Activated CD4-positive, alpha-beta T cell treated with anti-CD3 and anti-CD28 coated beads, Interleukin-2, amount 10 ng/mL, durations not matched to agents 7 days and 5 days (primary cell): ENCODE measurements at places on chromosomes 5 and 9. TPM values are rescaled to one million over a fixed set of nuclear protein-coding genes. Genes with fewer than 3 reads are reported as not detected.

DNA sequence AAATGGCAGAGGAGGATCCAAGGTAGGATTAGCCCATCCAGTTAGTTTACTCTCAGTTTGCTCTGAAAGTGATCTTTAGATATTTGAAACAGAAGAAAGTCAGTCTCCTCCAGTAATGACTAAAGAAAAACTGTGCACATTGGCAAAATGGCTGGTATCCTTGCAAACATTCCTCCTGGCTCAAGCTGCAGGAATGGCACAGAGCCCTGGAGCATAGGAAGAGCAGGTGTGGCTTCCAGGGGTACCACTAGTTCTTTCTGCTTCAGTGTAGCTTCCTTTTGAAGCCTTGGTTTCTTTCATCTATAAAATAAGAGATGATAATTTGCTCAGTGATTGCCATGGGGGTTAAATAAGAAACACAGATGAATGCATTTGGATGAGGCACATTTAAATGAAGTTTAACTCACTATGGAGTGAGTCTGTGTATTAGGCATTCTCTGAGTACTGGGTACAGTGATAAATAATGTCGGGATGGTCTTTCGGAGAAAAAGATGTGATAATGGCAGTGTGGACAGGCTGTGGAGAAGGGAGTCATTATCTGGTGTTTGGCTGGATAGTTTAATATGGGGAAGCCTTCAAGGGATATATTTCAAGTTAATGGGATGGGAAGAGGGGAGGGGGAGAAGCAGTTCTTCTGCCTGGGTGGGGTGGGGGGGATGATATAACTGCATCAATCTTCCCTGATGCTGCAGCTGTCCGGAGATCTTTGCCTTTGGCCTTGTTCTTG, 217.3 kb upstream of the KLF4 start:
- no peaks in the 10 kb centered on the region for H3K4me1 ChIP-seq
- DNase-seq = no peak

DNA sequence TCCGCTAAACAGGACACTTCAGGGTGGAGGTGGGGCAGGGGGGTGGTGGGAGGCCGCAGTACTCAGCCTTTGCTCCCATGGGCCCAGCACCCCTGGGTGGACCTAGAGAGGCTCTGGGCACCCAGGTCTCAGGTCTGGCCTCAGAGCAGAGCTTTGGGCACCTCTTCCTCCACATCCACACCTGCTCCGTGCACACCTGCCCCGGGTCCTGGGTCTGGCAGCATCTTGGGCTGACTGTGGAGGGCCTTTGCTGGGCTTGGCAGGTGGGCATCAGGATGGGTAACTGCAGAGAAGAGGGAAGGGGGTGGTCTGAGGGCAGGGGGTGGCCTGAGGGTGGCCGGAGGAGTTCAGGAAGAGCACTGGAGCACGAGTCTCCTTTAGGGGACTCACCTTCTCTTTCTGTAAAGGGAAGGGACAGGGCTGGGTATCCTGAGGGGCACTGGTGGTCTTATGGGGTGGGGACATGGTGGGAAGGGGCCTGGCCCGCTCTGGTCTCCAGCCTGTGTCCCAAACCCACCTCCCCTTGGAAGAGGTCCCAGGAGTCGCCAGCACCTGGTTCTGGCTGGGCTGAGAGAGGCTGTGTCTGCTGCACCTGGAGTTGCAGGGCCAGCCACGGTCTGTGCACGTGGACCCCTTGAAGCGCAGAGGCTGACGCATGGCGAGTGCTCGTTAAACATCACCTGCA, 106.7 kb upstream of the IER5L start:
- H3K4me1 ChIP-seq = no peaks in the 10 kb centered on the region
- H3K27me3 ChIP-seq = no peaks in the 10 kb centered on the region
- H3K4me3 ChIP-seq = no peak overlapping the region
- H3K36me3 ChIP-seq = no peaks in the 10 kb centered on the region

DNA sequence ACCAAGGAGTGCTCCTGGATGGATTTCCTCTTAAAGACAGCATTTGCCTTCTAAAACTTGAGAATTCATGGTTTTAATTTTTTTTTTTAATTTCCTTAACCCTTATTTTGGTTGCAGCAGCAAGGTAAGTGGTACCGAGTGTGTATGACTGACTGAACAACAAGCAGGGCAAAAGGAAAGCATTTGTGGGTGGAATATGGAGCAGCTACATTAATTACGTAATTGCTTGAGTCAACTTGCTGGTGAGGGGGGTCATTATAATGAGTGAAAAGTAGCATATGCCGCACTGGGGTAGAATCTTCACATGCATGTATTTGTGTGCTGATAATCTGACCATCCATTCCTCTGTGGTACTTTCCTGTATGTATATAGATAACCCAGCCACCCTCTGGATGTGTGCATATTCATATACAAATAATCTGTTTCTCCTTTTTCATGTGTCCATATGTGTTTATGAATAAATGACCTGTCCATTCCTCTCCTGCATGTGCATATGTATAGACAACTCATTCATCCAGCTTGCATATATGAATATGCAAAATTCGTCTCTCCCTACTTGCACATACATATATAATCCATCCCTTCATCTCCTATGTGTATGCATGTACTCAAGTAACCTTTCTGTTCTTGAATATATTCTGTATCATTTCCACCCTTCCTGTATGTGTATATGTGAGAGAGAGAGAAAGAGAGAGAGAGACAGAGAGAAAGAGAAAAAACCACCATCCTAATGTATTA, 147.5 kb upstream of the RUSC2 start:
- DNase-seq = no peak
- no peaks in the 10 kb centered on the region for H3K36me3 ChIP-seq
- H3K4me1 ChIP-seq = no peaks in the 10 kb centered on the region
- H3K4me3 ChIP-seq = no peak overlapping the region
- H3K27ac ChIP-seq = no peak overlapping the region

The PDCD1LG2 gene
- total RNA-seq = 2.2 TPM

- peak within 1 kb of the TSS; percentile 83 for H3K27ac ChIP-seq
- no peaks in the 10 kb centered on the region for H3K27me3 ChIP-seq
- peak within 1 kb of the TSS; percentile 87 for H3K4me3 ChIP-seq
- peak; percentile 55 for DNase-seq
- peaks cover 69% of the 10 kb centered on the region for H3K4me1 ChIP-seq
- H3K36me3 ChIP-seq = peaks cover 38% of the 10 kb centered on the region
Measured at GRCh38 chr5:157575381-157576020, at the start of gene ADAM19. Gene ADAM19 (minus strand): TSS chr5:157575775. CDS start chr5:157575696, 79 bp downstream.

GRCh38 chr5:94024101-94024500, 282.7 kb upstream of the POU5F2 start:
- no peak overlapping the region for H3K27ac ChIP-seq
- no peaks in the 10 kb centered on the region for H3K27me3 ChIP-seq
- H3K36me3 ChIP-seq = peaks cover 24% of the 10 kb centered on the region
- H3K4me3 ChIP-seq = no peak overlapping the region
- H3K4me1 ChIP-seq = no peaks in the 10 kb centered on the region

DNA sequence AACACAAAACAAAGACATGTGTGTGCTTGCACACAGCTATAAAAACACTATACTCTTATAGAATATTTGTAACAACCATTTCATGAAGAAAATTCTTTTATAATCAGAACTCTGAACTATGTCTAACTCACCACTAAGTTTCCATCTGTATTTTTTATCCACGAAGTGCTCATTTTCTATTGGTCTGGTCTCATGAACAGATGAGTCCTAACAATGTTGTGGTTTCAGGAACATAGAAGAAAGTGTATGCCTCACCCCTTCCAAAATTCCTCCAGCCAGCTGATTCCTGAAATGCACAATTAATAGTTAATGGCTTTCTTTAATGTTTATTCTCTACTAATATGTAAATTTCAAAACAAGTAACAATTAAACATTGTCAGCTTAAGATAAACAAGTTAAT, 325.3 kb upstream of the GRAMD2B start:
- H3K4me3 ChIP-seq = no peak overlapping the region
- no peaks in the 10 kb centered on the region for H3K27me3 ChIP-seq
- DNase-seq = no peak
- no peaks in the 10 kb centered on the region for H3K4me1 ChIP-seq
- H3K27ac ChIP-seq = no peak overlapping the region
- H3K36me3 ChIP-seq = no peaks in the 10 kb centered on the region

- H3K4me3 ChIP-seq = no peak overlapping the region
- H3K27ac ChIP-seq = no peak overlapping the region
- DNase-seq = no peak
- no peaks in the 10 kb centered on the region for H3K36me3 ChIP-seq
- H3K27me3 ChIP-seq = no peaks in the 10 kb centered on the region
Measured at GRCh38 chr9:130199605-130200004, 27.4 kb downstream of the NCS1 start.

DNA sequence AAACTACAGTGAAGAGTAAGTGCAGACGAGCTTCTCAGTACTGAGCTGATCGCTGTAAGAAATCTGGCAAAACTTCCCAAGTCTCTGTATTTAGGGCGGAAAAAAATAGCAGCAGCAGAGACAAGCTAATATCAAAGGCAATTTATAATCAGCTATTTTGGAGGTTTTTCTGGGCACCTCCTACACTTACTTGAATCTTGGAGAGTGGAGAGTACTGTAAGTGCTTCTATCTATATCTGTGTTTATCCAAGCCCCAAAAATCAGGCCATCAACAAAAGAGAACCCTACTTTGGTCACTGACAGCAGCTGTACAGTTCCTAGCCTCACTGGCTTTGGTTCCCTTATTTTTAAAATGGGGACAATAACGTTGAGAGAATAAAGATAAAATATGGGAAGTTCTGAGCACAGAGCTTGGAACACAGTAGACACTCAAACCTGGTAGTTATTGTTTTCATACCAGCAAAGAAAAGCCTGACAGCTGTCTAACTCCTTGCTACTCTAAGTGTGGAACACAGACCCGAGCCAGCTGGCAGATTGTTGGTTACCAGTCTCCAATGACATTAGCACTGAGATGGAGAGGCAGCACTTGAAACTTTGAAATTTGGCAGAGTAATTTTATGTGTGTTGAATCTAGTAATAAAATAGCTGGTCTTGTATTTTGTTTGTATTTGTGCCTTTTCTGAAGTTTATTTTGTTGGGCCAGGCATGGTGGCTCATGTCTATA, 96.0 kb upstream of the SLC28A3 start:
- H3K36me3 ChIP-seq = no peaks in the 10 kb centered on the region
- no peak for DNase-seq
- peaks cover 3% of the 10 kb centered on the region for H3K27me3 ChIP-seq
- H3K4me1 ChIP-seq = no peaks in the 10 kb centered on the region

The CAPSL gene
- total RNA-seq = not detected

The PCDHGA3 gene
- not detected for total RNA-seq

The CKMT2 gene
- total RNA-seq = not detected

The ADAMTSL2 gene
- total RNA-seq = not detected

- peak overlapping the region; percentile 36 for H3K27ac ChIP-seq
- DNase-seq = no peak
- peaks cover 8% of the 10 kb centered on the region for H3K36me3 ChIP-seq
- peaks cover 6% of the 10 kb centered on the region for H3K4me1 ChIP-seq
- peak overlapping the region; percentile 32 for H3K4me3 ChIP-seq
- H3K27me3 ChIP-seq = no peaks in the 10 kb centered on the region
Measured at GRCh38 chr5:1292846-1293415, 1.9 kb downstream of the TERT start.

DNA sequence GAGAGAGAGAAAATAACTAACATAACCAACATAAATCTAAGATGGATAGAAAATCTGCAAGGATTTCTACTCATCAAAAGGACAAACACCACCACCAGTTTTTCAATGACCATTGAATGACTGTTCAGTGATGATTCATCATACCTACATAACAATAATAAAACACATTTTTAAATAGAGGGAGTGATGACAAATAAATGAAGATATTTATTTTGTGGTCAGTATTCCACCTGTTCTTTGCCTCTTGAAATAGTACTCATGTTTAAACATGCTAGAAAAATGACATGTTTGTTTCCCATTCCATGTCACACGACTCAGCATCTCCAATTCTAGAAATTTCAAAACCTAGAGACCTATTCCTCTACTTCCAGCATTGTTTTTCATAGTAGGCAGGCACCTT, 34.6 kb upstream of the ADAMTS16 start:
- H3K36me3 ChIP-seq = no peaks in the 10 kb centered on the region
- no peaks in the 10 kb centered on the region for H3K4me1 ChIP-seq
- H3K27ac ChIP-seq = no peak overlapping the region
- H3K4me3 ChIP-seq = no peak overlapping the region
- H3K27me3 ChIP-seq = no peaks in the 10 kb centered on the region

The PCA3 gene
- total RNA-seq = not detected

DNA sequence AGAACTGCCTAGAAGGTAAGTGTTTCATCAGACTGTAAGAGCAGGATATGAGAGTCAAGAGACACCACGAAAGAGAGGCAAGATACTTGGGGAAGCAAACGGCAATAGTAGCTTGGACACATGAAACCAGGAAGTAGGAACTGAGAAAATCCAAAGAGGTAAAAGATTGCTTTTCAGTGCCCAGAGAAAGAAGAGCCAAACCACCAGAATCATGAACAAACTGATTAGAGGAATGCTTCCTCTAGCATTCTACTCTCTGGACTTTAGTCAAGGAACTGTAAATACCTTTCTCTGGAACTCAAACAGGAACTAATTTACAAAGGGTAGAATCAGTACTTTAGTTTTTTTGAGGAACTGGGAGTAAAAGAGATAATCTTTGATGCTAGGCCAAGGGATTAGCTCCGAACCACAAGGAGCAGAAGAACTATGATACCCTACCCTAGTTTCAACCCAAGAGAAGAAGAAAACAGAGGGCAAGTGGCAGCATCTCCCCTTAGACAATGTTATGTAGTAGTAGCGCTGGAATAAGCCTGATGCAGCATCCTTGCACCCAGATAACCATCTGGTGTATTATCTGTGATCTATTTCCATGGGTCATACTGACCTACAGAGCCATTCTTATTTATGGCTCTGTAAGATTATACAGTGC, 41.3 kb downstream of the EFCAB9 start:
- H3K4me1 ChIP-seq = peaks cover 53% of the 10 kb centered on the region
- peaks cover 37% of the 10 kb centered on the region for H3K36me3 ChIP-seq
- no peak overlapping the region for H3K4me3 ChIP-seq

DNA sequence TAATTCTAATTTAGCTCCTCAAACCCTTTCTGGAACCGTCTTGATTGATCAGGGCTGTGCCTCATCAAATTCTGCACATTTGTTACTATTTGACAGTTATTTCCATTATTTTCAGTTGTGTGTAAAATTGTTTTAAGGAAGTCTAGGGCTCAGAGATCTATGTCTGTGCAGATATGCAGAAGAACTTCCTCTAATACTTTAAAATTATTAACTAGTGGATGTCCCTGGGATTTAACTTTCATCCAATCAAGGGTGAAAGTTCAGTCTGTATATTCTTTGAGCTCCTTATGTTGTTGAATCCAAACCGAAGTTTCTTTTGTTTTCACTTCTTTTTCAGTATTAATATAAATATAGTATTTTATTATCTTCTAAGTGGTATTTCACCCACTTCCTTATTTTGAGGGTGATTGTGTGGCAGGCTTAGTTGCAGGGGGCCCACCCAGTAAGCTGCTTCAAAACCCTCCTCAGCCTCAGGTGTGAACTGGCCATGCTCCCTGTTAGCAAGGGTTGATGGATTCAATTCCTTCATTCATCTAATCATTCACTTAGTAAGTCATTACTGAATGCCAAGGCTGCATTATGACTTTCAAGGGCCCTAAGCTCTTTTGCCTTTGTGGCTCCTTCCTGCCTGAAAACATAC, 2.1 kb upstream of the CAMLG start:
- DNase-seq = no peak
- no peak overlapping the region for H3K27ac ChIP-seq
- H3K36me3 ChIP-seq = peaks cover 2% of the 10 kb centered on the region
- no peak overlapping the region for H3K4me3 ChIP-seq
- no peaks in the 10 kb centered on the region for H3K27me3 ChIP-seq

GRCh38 chr9:123049589-123050222, 16.2 kb downstream of the GPR21 start:
- no peak overlapping the region for H3K4me3 ChIP-seq
- peaks cover 9% of the 10 kb centered on the region for H3K36me3 ChIP-seq
- H3K27me3 ChIP-seq = no peaks in the 10 kb centered on the region
- DNase-seq = no peak
- peaks cover 6% of the 10 kb centered on the region for H3K4me1 ChIP-seq
- H3K27ac ChIP-seq = no peak overlapping the region

The KCNV2 gene
- not detected for total RNA-seq
